ENCODE measurements at places on chromosomes 6 and 20. TPM values are rescaled to one million over a fixed set of nuclear protein-coding genes. Genes with fewer than 3 reads are reported as not detected.

DNA sequence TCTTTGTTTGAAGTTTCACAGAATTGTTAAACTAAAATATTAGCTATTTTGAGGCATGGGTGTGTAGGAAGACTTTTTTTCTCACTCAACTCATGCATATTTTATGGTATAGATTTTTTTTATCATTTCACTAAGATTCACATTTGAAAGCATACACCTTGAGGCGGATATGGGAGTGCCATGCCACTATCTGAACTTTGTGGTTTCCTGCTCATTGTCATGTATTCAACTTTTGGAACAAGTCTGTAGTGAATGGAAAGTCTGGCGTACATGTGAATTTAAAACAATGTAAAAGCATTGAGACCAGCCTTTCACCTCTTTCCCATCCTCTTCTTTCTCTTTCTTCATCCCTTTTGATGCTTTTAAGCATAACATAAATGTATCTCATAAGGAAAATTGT is 147.9 kb downstream of the TPBG start:
- DNase-seq = no peak

DNA sequence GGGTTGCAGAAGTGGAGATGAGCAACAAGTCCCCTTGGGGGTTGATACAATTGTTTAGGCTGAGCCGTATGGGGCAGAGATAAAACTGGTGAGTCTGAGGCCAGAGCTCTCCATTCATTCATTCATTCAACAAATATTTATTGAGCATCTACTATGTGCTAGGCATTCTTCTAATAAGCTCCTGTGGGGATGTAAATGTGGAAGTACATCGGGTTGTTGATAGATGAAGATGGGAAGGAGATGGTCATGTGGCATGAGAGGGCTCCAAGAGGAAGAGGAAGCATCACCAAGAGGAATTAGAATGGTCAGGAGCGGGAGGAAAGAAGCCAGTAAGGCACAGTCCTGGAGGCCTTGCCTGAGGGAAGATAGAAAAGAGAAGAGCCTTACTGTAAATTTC is 98.7 kb upstream of the MLN start:
- no peak for DNase-seq

- no peak for DNase-seq
Measured at GRCh38 chr6:5190507-5190906, 70.2 kb downstream of the LYRM4 start.

GRCh38 chr6:81820980-81821379 is 68.5 kb upstream of the TENT5A start:
- no peak for DNase-seq

ARMC2 gene
- 12.5 TPM for total RNA-seq

DNA sequence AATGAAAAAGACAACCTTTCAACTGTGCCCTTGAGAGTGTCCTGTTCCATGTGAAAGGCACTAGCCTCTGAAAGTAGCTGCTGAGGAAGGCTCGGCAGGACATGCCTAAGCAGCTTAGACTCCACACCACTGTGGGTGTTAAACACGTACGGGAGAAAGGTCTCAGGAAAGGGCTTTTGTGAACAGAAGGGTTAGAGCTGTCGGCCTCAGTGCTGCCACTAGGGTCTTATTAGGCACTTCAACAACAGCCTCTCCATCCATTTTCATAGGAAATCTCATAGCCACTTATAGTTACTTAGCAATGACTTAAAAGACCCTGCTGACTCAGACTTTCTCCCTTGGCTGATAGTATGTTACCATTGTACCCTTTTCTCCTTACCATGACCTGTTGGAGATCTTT is 662.8 kb downstream of the TBC1D32 start:
- DNase-seq = no peak

GRCh38 chr6:29531668-29532067 is 27.9 kb downstream of the UBD start:
- DNase-seq = no peak

DNA sequence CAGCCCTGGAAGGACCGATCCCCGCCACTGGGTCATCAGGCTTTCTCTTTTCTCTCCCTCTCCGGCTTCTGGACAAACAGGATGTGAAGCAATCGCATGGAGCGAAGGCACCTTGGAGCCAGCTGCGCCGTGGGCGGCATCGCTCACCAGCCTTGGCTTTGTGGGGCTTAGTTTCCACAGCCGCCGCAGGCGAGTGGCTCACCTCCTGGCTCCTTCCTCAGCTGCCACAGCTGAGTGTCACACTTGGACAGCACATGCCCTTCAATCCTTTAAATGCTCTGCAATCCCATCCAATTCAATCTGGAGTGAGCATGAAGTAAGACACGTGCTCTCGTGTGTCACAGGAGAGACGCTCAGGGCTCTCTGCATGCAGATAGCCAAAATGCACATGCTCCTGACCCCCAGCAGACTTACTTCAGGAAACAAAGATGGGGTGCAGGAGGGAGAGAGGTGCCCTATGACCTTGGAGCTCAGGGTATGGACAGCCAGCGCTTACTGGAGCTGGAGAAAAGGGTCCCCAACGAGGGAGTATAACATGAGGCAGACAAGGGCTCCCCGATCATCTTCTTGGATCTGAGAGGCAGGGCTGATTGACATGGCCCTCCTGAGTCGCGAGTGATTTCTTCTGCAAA is 70.9 kb downstream of the BMP7 start:
- DNase-seq = no peak

- no peak for DNase-seq
Measured at GRCh38 chr20:46900086-46900485, 5.4 kb downstream of the EYA2 start.

All from posterior vena cava (tissue), 2 donors.